A549 treated with ZK216348 at 1 μM for 4 hours (cell line): ENCODE measurements at places on chromosomes 16 and 17. TPM values are rescaled to one million over a fixed set of nuclear protein-coding genes. Genes with fewer than 3 reads are reported as not detected.

The FSCN2 gene
- 0.27 to 2.0 TPM (median 1.3 TPM) in 5 replicates for total RNA-seq

The TMEM235 gene
- total RNA-seq = not detected in 5 replicates

The CHRNE gene
- 0.06 to 0.22 TPM (median 0.09 TPM) in 3 of 5 replicates, not detected in the others for total RNA-seq

The IL21R gene
- total RNA-seq = 0.05 TPM in 1 of 5 replicates, not detected in the others

The TEX14 gene
- total RNA-seq = 0.06 to 0.21 TPM (median 0.13 TPM) in 4 of 5 replicates, not detected in the other

The CIAO3 gene
- 16.4 to 29.7 TPM (median 25.3 TPM) in 5 replicates for total RNA-seq

The PLD6 gene
- 6.5 to 8.2 TPM (median 7.3 TPM) in 5 replicates for total RNA-seq

The DNAH17 gene
- total RNA-seq = 0.98 to 1.4 TPM (median 1.1 TPM) in 5 replicates

The BCL7C gene
- total RNA-seq = 24.0 to 43.8 TPM (median 43.2 TPM) in 5 replicates

The KIF19 gene
- not detected in 5 replicates for total RNA-seq

The ABI3 gene
- total RNA-seq = not detected in 5 replicates

The NPIPB6 gene
- 1.4 to 2.9 TPM (median 1.5 TPM) in 5 replicates for total RNA-seq

The ACSM5 gene
- not detected in 5 replicates for total RNA-seq

The SLC38A8 gene
- total RNA-seq = not detected in 5 replicates

The VAT1L gene
- not detected in 5 replicates for total RNA-seq

The JUP gene
- 60.0 to 143 TPM (median 119 TPM) in 5 replicates for total RNA-seq

The RNF222 gene
- not detected in 5 replicates for total RNA-seq

The CCDC43 gene
- total RNA-seq = 22.6 to 41.1 TPM (median 30.1 TPM) in 5 replicates

The TP53TG3E gene
- total RNA-seq = 0.12 TPM in 1 of 5 replicates, not detected in the others

The CA7 gene
- not detected in 5 replicates for total RNA-seq

The KRTAP4-9 gene
- total RNA-seq = not detected in 5 replicates

The HSD11B2 gene
- 1.4 to 1.7 TPM (median 1.6 TPM) in 5 replicates for total RNA-seq

The TMEM100 gene
- total RNA-seq = not detected in 5 replicates

The C16orf74 gene
- 10.3 to 16.7 TPM (median 15.6 TPM) in 5 replicates for total RNA-seq

The NEK8 gene
- total RNA-seq = 2.2 to 5.0 TPM (median 4.8 TPM) in 5 replicates

The ATP6V0C gene
- total RNA-seq = 125 to 283 TPM (median 245 TPM) in 5 replicates

The TEX19 gene
- 0.34 to 0.83 TPM (median 0.43 TPM) in 5 replicates for total RNA-seq

The AOC2 gene
- 1.1 to 2.5 TPM (median 1.9 TPM) in 5 replicates for total RNA-seq

The KRTAP4-4 gene
- total RNA-seq = not detected in 5 replicates

The PDILT gene
- total RNA-seq = not detected in 5 replicates

The PMP22 gene
- total RNA-seq = 203 to 258 TPM (median 226 TPM) in 5 replicates

The G6PC1 gene
- not detected in 5 replicates for total RNA-seq
